ENCODE measurements at places on chromosomes 1 and 21.
A peak's percentile ranks its signal among the peaks of the same experiment; 100 is the strongest.

DNA sequence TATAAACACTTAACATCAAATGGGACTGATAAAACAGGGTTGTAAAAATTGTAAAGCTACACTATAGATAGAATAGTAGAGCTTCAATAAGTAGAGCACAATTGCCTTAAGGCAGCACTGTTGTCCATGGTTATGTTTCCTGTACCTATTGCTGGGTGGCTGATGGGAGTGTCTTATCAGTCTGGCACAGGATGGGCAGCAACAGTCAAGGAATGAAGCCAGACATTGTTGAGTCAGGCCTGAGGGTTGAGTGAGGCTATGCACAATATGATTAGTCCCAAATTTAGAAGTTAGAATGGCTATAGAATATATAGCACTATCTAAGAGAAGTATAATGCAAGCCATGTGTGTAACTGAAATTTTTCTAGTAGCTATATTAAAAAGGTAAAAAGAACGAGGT lies 25.0 kb upstream of the CD1D start:
- no peak for DNase-seq

- DNase-seq = no peak
Measured at GRCh38 chr1:13825033-13825432, 125.0 kb downstream of the PRDM2 start.

GRCh38 chr1:167516404-167517388 lies 1.6 kb downstream of the CD247 start:
- DNase-seq = no peak

DNA sequence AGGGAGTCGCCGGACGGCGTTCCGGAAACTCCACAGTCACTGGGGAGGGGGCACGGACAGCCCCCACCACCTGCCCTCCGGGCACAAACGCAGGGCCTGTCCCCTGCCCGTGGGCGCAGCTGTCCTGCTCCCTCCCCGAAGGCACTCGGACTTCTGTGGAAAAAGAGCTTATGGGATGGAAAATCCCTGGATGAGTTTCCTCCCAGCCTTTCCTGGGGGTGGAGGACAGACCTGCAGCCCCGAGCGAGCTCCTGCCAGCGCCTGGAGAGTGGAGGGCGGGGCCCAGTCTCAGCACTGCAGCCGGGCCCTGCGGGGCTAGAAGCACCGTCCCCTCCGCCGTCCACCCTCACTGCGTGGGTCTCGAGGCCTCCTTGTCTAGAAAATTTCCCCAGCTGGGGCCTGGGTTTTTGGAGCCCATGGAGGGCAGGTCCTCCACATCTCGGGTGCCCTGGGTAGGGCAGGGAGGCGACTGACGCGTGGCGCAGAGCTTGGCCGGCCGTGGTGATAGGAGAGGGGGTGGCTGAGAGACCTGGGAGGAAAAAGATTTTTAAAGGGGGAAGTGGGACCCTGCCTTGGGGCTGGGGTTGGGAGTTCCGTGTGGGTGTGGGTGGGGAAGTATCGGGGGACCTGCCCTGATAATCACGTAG lies 6.4 kb upstream of the COL6A1 start:
- no peak for DNase-seq

GRCh38 chr1:78292361-78292760 lies 198.4 kb upstream of the PTGFR start:
- DNase-seq = no peak

DNA sequence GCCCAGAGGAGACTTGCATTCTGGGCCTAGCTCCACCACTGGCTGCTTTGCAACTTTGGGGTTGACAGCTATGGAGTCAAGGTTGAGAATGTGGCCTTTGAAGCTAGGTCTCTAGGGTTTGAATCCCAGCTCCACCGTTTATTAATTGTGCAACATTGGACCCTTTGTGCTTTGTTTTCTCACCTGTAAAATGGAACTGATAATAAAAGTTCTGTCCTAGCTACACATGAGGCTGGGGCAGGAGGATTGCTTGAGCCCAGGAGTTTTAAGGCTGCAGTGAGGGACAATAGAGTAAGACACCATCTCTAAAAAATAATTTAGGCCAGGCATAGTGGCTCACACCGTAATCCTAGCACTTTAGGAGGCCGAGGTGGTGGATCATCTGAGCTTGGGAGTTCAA lies 15.2 kb upstream of the LMNA start:
- no peak for DNase-seq

GRCh38 chr1:89312572-89312971 lies 39.9 kb upstream of the GBP5 start:
- DNase-seq = no peak

- DNase-seq = no peak
Measured at GRCh38 chr1:2098301-2098698, 48.1 kb downstream of the PRKCZ start.

- DNase-seq = no peak
Measured at GRCh38 chr21:44618504-44618903, 6.6 kb downstream of the KRTAP10-8 start.

DNA sequence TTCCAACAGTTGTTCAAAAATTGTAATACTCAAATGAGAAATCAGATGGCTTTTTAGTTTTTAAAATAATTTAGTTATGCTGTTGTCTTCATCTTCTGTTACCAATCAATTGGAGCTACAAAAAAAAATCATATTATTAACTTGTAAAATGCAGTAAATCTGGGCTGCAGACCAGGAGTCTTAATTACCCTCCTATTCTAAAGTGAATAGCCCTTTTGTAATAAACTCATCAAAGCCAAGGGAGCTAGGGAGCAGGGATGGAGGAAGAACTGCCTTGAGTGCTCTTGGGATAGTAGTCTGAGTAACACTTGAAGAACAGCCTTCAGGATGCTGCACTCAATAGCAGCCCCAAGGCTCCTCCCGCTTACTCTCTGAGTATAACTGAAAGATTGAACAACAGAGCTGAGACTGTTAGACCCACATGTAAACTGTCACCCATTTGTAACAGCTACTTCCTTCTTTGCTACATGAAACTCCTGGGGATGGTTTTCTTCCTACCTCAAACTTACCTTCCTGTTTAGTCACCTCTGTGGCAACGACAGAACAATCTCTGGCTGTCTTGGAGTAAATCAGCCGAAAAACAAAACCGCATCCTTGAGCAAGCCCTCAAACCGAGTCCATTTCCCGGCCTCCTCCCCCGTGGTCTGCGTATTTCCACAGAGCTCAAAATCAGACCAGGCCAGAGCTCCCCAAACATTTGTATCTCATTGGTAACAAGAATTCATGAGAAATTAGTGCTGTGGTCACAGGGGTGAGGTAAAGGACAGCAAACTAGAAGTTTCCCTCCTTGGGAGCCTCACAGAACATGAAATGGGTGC lies 55.9 kb downstream of the CD58 start:
- peak; percentile 54 for DNase-seq

DNA sequence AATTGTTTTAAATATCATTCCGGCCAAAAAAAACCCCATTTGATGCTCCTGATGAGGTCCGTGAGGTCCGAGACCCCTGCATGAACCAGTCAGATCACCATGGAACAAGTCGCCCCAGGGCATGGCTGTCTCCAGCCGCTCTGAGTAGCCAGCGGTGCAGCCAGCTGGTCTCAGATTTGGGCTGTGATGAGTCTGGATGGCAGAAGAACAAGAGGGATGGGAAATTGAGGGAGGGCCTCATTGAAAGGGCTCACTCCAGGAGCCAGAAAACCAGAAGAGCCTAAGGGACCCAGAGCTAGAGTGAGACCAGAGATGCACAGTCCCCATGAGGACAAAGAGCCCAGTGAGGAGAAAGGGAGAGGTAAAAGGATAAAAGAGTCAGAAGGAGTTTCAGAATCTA lies 174.0 kb downstream of the TOMM20 start:
- no peak for DNase-seq

GRCh38 chr1:12434686-12435085 lies 183.3 kb downstream of the DHRS3 start:
- no peak for DNase-seq

DNA sequence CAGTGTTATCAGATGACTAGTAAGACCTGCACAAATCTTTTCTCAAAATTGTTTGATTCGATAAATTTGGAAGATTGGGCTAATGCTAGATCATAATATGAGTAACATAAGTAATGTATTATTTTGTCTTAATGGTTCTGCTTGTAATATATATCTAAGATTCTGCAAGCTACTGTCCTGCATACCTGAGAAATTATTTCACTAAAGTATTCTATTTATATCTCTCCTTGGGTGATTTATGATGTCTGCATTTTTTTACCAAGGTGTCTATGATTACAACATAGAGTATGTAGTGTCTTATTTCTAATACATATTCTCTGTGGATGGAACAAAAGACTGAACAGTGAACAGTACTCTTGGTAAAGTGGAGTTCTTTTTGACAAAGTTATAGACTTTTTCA lies 166.6 kb downstream of the CLEC20A start:
- DNase-seq = no peak

GRCh38 chr1:46288485-46289133 lies 14.8 kb downstream of the LRRC41 start:
- no peak for DNase-seq

DNA sequence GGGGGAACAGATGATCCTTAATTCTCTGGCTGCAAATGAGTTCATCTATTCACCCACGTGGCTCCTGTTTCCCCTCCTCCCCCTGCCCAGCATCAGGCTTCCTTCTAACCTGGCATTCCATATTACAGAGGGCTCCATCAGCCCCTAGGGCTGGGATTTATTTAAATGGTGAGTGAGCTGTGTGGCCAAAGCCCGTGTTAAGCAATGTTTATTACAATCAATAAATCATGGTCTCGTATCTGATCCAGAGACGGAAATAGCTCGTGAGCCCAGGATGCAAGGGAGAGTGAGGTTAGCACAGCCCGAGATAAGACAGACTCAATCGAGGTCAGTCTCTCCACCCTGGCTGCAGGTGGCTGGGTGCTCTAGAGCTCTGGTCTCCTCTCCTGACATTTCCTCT lies 43.1 kb upstream of the IGSF21 start:
- DNase-seq = no peak

DNA sequence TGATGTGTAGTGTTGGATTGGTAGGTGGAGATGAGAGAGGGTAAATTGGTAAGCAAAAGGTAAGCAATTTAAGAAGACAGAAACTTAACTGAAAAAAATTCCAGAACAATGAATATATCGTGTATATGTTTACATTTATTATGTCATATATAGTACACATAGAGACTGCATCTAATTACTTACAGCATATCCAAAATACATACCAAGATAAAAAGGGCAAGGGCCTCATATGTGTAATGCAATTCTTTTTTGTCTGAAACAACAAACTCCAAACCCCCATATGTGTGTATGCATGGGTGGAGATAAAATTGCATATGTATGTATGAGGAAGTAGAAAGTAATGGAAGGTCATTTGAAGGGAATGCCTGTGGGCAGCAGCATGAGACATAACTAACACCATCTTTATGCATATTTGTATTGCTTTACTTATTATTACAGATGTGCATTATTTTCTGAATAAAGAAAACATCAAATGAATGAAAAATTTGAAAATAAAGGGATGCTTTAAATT lies 4.3 kb downstream of the KRTAP20-3 start:
- no peak for DNase-seq

GRCh38 chr1:245807306-245807705 lies 652.5 kb downstream of the KIF26B start:
- DNase-seq = no peak

DNA sequence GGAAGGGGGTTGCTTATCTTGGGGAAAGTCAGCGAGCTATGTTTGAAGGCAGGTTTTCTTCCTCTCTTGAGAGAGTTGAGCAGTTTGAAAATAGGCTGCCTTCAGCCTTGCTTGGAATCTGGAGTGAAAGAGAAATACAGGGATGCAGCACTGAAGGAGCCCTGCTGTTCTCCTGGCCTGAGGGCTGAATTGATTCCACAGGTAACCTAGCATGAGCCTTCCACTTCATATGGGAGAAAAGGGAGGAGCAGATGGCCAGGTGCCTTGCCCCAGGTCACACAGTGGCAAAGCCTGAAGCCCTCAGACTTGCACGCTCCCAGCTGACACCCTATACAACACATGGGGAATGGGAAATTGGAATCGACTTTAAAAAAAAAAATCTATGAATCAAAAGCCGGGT lies 88.0 kb upstream of the WLS start:
- no peak for DNase-seq

DNA sequence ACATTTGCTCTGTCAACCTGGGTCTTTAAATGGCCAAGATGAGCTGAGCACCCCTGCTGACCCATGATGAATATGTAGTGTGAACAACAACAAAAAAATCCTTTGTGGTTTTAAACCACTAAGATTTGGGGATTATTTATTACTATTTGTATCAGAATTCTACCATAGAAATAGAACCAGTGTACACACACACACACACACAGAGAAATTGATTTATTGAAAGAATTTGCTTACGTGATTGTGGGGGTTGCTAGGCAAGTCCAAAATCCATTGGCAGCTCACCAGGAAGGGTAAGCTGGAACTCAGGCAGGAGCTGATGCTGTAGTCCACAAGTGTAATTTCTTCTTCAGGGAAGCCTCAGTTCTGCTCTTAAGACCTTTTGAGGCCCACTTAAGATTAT lies 82.5 kb upstream of the MAP1LC3C start:
- DNase-seq = no peak

- no peak for DNase-seq
Measured at GRCh38 chr21:14956807-14957206, 108.0 kb downstream of the NRIP1 start.

DNA sequence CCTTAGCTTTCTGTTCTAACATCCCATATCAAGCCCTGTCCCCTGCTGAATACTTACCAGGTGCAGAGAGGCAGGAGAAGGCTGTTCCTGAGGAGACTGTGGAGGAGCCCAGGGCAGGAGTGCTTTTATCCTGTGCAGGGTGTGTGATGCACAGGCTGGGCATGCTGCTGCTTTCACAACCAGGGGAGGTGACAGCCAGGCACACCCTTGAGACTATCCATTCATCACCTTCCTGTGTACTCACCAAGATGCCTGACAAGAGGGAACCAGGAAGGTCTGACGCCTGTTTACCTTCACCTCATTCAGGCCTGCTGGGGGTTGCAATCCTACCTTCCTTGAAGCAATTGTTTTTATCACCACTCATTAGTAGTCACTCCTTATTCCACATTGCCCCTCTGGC lies at the start of gene LCE3E:
Gene LCE3E, minus strand, starts transcription at position 100 of the 400 bp plus-strand sequence. CDS start 572 bp downstream, outside the sequence.
- DNase-seq = no peak

GRCh38 chr1:205676597-205676996 lies 3.7 kb downstream of the SLC45A3 start:
- no peak for DNase-seq

- no peak for DNase-seq
Measured at GRCh38 chr1:19294638-19295037, 6.1 kb upstream of the AKR7A3 start.

DNA sequence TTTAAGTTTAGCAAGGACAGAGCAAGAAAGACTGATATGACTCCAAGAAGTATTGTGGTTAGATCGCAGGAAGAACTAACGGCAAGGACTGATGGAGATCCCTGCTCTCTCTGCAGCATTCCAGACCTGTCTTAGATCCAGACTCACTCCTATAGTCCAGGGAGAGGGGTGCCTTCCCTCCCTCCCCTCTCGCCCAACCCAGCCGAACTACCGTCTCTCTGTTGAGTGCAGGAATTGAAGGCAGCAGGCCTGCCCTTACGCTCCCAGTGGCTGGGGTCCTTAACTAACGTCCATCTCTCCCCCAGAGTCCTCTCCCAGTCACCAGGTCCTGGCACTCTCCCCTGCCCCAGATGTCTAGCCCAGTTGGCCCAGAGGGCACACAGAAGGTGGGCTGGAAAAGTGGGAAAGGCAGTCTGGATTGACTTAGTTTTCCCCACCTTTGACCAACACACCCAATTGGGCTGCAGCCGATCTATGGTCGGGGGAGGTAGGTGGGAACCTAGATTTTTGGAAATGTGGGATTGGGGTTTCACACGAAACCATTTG lies 1.1 kb downstream of the CRABP2 start:
- no peak for DNase-seq

- DNase-seq = no peak
Measured at GRCh38 chr1:19439464-19440171, 45.7 kb downstream of the CAPZB start.

- DNase-seq = no peak
Measured at GRCh38 chr1:119878171-119878570, 18.1 kb downstream of the ADAM30 start.

Data from effector CD4-positive, alpha-beta T cell (primary cell).